A375 (cell line): ENCODE measurements at places on chromosomes 4 and X. TPM values are rescaled to one million over a fixed set of nuclear protein-coding genes. Genes with fewer than 3 reads are reported as not detected.

Gene SCRG1
- total RNA-seq = 0.27 and 0.30 TPM in 2 replicates

Gene GBA3
- total RNA-seq = not detected in 2 replicates

Gene OTC
- total RNA-seq = not detected in 2 replicates

Gene BEND2
- not detected in 2 replicates for total RNA-seq

Gene FBXL5
- total RNA-seq = 53.2 and 54.0 TPM in 2 replicates

Gene GPRIN3
- total RNA-seq = 0.19 and 0.27 TPM in 2 replicates

Gene GPR34
- not detected in 2 replicates for total RNA-seq

Gene SNX12
- 29.9 and 33.1 TPM in 2 replicates for total RNA-seq

Gene SPIN3
- total RNA-seq = 15.5 TPM in 2 replicates

Gene CENPE
- total RNA-seq = 27.1 and 27.7 TPM in 2 replicates

Gene FGFBP1
- 4.7 and 4.8 TPM in 2 replicates for total RNA-seq

Gene LRRC66
- 0.03 and 0.11 TPM in 2 replicates for total RNA-seq

Gene RPA4
- total RNA-seq = 0.68 and 0.82 TPM in 2 replicates

Gene ARHGAP6
- 0.27 and 0.49 TPM in 2 replicates for total RNA-seq

Gene KLHL5
- total RNA-seq = 42.7 and 45.5 TPM in 2 replicates
